OCI-M1 (cell line): ENCODE measurements at places on chromosomes 12 and 14.

DNA sequence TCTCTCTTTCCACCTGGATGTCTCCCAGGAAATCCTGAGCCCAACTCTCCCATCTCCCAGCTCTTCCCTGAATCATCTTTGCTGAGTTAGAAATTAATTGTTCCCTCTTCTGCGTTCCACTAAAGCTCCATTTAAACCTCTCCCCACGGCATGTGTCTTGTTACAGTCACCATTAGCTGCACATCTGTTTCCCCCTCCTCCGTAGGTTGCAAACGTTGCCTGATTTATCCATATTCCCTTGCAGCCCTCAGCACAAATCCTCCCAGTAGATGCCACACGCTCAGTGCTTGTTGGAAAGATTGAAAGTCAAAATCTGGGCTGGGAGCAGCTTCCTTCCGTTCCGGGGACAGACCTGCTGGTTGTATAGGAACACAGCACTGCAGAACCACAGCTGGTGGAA lies 90.4 kb downstream of the SLC24A4 start:
- no peak for DNase-seq

- DNase-seq, result no peak
These were observed 102.7 kb upstream of the PLEKHA5 start for GRCh38 chr12:19026614-19027488.

- DNase-seq, result no peak
These were observed 1126.4 kb upstream of the FLRT2 start for GRCh38 chr14:84403585-84403984.

GRCh38 chr12:49585477-49586459 lies 17.8 kb upstream of the MCRS1 start:
- no peak for DNase-seq

- no peak for DNase-seq
These were observed 306.7 kb downstream of the ZFP36L1 start for GRCh38 chr14:68486033-68486732.

- no peak for DNase-seq
These were observed 110.1 kb upstream of the TBX3 start for GRCh38 chr12:114794049-114794558.

- no peak for DNase-seq
These were observed 42.6 kb upstream of the PTPRR start for GRCh38 chr12:70963081-70963660.

DNA sequence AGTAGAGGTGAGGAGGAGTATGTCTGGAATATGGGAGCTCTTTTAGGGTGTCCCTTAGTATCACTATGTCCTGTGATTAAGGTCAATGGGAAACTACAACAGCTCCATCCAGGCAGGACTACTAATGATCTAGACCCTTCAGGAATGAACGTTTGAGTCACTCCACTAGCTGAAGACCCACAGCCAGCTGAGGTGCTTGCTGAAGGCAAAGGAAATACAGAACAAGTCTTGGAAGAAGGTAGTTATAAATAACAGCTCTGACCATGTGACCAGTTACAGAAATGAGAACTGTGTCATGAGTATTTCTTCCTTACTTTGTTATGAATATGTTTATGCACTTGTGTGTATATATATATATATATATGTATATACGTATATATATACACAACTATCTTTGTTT lies 40.5 kb upstream of the USP44 start:
- DNase-seq, result no peak

DNA sequence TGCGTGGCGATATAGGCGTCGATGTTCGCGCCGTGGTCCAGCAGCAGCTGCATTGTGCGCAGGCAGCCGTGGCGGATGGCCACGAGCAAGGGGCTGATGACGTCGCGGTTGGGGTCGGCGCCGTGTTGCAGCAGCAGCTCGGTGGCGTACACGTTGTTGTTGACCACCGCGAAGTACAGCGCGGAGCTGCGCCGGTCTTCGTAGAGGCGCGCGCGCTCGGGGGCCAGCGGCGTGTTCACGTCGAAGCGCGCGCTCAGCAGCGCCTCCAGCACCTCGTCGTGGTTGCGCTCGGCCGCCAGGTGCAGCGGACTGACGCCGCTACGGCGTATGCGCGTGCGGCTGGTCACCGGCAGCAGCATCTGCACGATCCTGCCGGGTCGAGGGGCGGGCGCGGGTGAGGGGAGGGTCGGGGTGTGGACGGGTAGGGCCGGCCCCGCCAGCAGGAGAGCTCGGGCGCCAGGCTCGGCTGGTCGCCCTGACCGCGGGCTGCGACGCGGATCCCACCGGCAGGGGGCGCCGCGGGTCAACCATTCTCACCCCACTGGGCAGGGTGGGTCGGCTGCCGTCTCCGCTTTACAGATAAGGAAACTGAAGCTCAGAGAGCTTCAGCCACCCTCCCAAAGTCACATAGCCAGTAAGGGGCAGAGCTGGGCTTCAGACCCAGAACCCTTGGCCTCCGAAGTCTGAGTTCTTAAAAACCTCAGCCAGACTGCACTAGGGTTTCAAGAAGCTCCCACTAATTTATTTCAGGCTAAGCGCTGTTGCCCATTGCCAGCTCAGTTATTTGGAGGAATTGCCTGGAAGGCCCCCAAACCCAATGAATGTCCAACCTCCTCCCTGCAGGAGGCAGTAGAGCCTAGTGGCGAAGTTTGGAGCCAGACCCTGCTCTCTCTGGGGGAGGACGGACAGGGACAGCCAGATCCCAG lies 12.4 kb downstream of the FAM181A start:
- peak; percentile 69 for DNase-seq
